ENCODE measurements at places on chromosomes 5 and 9. TPM values are rescaled to one million over a fixed set of nuclear protein-coding genes. Genes with fewer than 3 reads are reported as not detected.

The ZNF883 gene
- 0.15 TPM for total RNA-seq

The PGM5 gene
- 1.4 TPM for total RNA-seq

The WNT8A gene
- total RNA-seq = not detected

The KIAA0825 gene
- total RNA-seq = 3.2 TPM

The OTULINL gene
- total RNA-seq = 1.5 TPM

The C5orf63 gene
- total RNA-seq = 5.6 TPM

The PCDHGA6 gene
- 0.74 TPM for total RNA-seq

The CER1 gene
- not detected for total RNA-seq

The ASPN gene
- total RNA-seq = 3.8 TPM

The CORO2A gene
- 0.67 TPM for total RNA-seq

The SFXN1 gene
- 107 TPM for total RNA-seq

The NANS gene
- total RNA-seq = 16.4 TPM

The PCDHGB4 gene
- 5.5 TPM for total RNA-seq

The ARHGEF39 gene
- 0.11 TPM for total RNA-seq

The ORM2 gene
- 5,107 TPM for total RNA-seq

The TEX48 gene
- not detected for total RNA-seq

The MPDZ gene
- 56.0 TPM for total RNA-seq

The ADAMTSL2 gene
- total RNA-seq = 9.9 TPM

GRCh38 chr9:36818242-36818938 is 215.7 kb downstream of the PAX5 start:
- no peak for DNase-seq

GRCh38 chr9:76136986-76137385 is 246.5 kb downstream of the PCSK5 start:
- no peak for DNase-seq

DNA sequence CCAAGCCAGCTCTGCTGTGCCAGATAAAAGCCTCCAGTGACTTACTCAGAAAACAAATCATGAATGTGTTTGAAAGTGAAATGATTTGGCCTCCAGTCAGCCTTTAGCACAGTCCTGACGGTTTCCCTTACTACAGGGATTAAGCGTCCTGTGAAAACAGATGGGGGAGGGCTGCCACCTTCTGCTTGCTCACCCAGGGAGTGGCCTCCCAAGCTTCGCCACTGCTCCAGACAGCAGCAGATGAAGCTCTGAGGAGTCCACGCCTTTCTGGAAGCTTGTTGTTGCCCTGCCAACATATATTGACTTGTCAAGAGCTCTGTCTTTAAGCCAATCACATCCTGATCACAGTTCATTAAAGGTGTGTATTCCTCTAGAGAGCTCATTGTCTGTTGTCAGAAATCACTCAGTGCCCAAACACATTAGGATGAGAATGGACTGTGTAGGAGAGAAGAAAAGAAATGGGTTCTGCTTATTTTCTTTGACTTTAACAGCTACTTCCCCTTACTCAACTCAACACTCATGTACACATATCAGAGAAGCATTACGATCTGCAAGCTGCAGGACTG is 4.9 kb upstream of the FYB1 start:
- no peak for DNase-seq

DNA sequence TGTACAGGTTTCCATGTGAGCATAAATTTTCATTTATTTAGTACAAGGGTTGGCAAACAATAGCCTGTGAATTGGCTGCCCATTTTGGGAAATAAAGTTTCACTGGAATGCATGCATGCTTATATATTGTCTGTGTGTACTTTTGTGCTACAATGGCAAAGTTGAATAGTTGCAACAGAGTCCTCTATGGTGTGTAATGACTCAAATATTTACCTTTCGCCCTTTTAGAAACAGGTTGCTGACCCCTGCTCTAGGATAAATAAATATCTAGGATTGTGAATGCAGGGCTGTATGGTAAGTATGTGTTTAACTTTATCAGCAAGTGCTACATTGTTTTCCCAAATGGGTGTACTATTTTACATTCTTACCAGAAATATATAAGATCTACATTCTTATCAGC is 47.2 kb downstream of the XRCC4 start:
- DNase-seq = no peak

GRCh38 chr9:99606957-99607356 is 214.7 kb upstream of the NR4A3 start:
- no peak for DNase-seq

GRCh38 chr9:27880156-27880555 is 306.9 kb upstream of the C9orf72 start:
- DNase-seq = no peak

DNA sequence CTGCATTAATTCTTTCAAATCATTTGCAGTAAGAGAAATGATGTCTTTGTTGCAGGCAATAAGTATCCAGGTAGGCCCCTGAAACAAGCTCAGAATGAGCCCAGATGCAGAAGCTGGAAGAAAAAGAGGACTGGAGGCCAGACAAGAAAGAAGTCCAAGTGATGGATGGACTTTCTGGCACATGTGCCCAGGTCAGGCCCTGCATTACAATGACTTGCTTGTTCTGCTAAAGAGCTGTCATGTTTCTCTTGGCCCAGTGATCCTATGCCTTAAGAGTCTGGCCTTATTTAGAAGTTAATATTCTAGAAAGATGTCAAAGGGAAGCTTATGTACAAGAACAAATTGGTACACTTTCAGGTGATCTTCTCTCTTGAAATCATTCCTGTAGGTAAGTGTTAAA is 64.8 kb downstream of the DPYSL3 start:
- DNase-seq = no peak

DNA sequence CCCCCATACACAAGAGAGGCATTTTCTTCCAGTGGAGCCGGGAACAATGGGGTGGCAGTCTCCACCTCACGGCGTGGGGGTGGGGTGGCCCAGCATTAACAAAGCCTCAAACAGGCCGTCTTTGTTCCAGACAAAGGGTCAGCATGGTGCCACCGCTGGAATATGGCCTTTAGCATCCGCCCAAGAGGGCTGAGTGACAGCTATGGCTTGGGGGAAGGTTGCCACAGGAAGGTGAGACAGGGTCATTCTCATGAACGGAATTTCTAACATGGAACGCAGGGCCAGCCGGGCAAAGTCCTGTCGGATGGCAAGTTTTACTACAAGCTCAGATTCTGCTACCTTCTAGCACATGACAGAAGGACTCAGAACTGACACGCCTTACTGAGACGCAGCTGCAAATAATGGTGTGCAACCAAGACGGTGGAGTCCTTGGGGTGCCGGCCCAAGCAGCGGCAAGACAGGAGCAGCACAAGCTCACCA is 64.0 kb downstream of the OTULIN start:
- DNase-seq = peak; percentile 76

DNA sequence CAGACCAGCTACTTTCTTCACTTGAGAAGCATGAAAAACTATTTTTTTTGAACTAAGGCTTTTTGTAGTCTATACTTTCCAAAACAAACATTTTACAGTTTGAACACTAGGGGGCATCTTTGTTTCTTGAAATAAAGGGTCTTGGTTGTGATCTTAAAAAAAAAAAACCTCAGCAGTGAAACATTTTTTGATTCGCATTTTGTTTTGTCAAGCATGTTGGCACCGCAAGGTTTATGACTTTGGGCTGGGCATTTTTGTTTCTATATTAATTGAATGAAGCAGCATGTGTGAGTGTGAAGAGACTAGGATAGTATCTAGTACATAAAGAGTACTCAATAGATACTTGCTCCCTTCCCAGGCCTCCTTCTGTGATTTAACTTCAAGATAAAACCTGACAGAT is 31.6 kb upstream of the ACOT12 start:
- no peak for DNase-seq

- DNase-seq = peak; percentile 27
Measured at GRCh38 chr9:37908283-37908682, 4.4 kb upstream of the SLC25A51 start.

DNA sequence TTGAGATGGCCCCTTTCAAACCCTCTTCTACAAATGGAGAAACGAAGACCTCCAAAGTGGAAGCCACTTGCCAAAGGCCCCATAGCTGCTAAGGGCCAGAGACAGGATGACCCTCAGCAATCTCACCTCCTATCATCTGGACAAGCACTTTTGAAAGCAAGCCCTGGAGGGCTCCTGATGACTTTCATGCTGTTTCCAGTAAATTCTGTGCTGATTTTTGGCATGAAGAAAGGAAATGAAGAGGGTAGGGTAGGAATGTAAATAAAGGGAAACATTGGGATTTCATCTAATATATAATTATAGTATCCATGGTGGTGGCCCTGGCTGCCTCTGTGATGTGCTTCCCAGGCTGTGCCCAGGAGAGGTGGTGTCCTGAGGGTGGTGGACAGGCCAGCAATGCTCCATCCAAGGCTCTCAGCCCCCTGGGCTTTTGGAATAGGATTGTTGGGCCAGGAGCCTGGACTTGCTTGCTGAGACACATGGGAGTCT is 208.0 kb upstream of the TRIM32 start:
- no peak for DNase-seq

GRCh38 chr5:115961381-115962238 is 665 bp upstream of the LVRN start:
- no peak for DNase-seq

- DNase-seq = no peak
Measured at GRCh38 chr5:158202801-158203200, 343.9 kb upstream of the CLINT1 start.

GRCh38 chr5:5886812-5887486 is 464.5 kb downstream of the ICE1 start:
- peak; percentile 64 for DNase-seq

GRCh38 chr5:179887802-179888201 is 19.9 kb downstream of the TBC1D9B start:
- DNase-seq = no peak

GRCh38 chr9:99286536-99286935 is 64.5 kb downstream of the SEC61B start:
- DNase-seq = no peak

DNA sequence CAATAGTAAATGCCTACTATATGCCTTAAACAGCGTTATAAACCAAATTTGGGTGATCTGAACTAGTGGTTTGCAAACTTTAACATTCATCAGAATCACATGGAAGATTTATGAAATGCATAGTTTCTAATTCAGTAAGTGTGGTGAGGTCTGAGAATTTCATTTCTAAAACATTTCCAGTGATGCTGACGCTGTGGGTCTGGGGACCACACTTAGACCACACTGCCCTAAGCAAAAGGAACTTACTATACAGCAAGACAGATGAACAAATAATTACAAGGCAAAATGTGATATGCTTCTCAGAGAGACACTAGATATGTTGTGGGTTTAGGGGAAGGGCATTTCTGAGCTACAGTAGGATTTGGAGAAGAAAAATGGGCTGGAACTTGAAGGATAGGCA is 72.6 kb downstream of the OXCT1 start:
- DNase-seq = no peak

DNA sequence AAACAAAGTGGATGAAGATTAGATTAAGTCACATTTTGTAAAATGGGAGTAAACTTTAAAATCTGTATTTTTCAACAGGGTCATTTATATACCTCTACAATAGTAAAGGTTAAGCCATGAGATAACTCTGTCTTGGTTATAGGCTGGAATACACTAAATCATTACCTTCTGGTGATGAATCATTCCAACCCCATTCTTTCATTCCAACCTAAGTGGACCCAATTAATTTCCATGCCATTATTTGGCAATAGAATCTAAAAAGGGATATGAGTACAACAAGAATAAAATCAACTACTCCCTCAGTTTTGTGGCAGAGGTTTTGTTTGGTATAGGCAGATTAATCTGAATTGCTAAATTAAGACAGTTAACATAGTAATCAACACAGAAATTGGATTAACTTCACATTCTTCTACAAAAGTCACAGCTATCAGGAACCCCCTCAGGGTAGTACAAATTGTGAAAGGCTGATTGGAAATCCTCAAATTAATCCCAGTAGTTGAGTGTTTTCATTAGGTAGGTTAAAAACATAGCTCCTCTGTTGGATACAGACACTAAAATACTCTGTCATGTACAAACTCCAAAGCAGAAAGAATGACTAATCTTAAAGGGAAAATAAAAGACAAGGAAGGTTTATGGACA is 54.2 kb downstream of the ELAVL2 start:
- DNase-seq = no peak

DNA sequence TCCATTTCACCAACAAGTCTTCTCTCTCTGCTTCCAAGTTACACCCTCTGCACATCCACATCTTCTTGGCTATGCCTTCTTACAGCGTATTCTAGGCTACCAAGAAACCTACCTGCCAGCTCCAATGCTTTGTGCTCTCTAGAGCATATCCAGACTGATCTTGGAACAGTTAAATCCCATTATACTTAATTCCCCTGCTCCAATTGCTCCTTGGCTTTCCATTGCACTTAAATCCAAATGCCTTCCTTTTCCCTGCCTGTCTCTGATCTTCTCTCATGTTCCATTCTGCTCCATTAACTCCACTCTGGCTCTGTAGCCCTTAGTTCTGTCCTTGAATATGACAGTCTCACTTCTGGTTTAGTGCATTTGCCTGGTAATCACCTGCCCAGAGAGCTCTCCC is 322.4 kb downstream of the LRRC70 start:
- no peak for DNase-seq

- DNase-seq = no peak
Measured at GRCh38 chr9:113143432-113144227, 7.2 kb upstream of the SLC31A2 start.

- DNase-seq = no peak
Measured at GRCh38 chr9:89747596-89747995, 142.8 kb downstream of the GADD45G start.

- DNase-seq = no peak
Measured at GRCh38 chr5:170082701-170083100, 23.0 kb upstream of the FOXI1 start.

DNA sequence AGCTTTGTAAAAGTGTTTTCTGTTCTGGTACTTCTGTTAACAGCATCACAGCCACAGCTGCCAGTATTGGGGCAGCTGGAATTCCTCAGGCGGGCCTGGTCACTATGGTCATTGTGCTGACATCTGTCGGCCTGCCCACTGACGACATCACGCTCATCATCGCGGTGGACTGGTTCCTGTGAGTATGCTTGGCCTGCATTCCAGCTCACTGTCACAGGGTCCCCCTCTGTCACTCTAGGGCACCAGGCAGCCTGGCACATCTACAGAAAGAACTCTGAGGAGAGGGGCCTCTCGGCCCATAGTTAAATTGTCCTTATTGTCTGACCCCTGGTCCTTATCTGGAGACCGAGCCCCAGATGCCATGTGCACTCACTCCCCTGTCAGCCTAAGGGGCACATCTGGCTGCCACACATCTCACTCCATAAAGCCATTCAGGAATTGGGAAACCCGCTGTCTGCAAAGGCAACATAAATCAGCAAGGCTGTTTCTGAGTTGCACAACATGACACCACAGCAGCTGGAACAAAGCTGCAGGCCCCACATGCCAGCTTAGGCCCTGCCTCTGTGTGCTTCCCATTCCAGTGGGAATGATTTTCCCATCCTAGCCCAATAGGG is 77.5 kb downstream of the SLC1A3 start:
- DNase-seq = no peak

GRCh38 chr9:16505199-16505598 is 365.3 kb downstream of the BNC2 start:
- DNase-seq = no peak

DNA sequence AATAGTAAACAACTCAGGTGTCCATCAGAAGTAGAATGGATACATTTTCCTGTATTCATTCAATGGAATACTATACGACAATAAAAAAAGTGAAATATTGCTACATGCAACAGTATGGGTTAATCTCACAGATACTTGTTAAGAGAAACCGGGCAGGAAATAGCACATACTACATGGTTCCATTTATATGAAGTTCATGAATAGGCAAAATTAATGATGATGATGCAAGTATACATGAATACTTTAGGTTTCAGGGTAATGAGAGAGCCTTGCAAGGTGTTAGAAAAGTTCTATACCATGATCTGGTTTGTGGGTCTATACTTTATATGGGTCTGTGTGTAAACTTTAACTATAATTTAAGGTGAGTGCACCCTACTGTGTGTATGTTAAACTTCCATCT is 390.4 kb downstream of the ADGRV1 start:
- no peak for DNase-seq

All from right lobe of liver (tissue), 6 donors.